ENCODE measurements at places on chromosomes 7 and 10.

DNA sequence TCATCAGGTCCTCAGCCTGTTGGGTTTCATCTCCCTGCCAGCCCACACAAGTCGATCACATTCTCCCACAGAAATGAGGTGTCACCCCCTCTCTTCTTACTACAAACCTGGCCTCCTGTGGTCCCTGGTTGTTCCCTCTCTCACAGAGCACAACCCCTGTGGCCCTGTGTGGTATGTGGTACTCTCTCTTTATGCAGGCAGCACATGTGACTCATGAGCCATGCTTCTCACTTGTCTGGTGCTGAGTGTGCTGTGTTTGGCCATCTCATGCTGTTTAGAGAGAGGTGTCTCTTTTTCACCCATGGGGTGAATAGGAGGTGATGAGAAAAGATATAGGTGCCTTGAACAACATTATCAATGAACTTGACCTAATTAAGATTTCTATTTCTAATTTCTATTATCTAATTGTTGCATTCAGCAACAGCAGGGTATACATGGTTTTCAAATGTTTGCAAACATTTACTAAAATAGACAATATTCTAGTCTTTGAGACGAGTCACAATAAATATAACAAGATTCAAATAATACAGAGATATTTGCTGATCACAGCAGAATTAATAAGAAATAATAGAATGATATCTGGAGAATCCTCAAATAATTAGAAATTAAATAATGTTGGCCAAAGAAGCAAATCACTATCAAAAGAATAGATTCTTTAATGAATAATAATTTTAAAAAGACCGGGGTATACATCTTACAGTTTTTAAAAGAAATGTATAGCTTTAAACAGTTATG lies 633.8 kb upstream of the IGFBP3 start:
- DNase-seq, result no peak

- no peak for DNase-seq
Measured at GRCh38 chr10:48657416-48657815, 27.3 kb upstream of the WDFY4 start.

GRCh38 chr7:86745013-86745745 lies 101.5 kb downstream of the GRM3 start:
- no peak for DNase-seq

DNA sequence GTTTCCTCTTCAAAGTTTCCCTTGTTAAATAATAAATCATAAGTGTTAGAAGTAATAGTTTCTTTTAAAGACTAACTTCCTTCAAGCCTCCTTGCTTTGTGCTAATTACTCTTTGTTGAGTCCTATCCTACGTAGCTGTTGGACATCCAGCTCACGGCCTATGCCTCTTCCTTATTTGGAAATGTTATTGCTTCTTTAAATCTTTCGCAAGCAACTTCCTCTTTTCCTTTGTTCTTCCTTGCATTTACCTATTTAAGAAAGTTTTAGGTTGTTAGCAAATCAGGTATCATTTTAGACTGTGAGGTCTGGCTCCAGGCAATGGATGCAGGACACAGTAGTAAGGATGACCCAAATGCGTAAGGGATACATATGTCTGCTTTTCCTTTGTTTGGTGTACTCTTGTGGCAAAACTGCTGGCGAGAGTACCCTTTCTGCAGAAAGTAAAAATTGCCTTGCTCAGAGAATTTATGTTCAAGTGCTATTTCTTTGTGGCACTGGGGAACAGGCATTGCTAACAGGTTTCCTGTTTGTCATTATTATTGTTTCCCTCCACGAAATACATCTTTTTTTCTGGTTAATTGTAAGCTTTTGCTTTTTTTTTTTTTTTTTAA lies 110.5 kb downstream of the DYNC2I1 start:
- DNase-seq, result no peak

GRCh38 chr7:50793947-50794570 lies 11.4 kb upstream of the GRB10 start:
- DNase-seq, result no peak

- no peak for DNase-seq
Measured at GRCh38 chr7:84462259-84462658, 267.7 kb upstream of the SEMA3A start.

GRCh38 chr10:106741006-106741530 lies 423.4 kb downstream of the SORCS1 start:
- no peak for DNase-seq

DNA sequence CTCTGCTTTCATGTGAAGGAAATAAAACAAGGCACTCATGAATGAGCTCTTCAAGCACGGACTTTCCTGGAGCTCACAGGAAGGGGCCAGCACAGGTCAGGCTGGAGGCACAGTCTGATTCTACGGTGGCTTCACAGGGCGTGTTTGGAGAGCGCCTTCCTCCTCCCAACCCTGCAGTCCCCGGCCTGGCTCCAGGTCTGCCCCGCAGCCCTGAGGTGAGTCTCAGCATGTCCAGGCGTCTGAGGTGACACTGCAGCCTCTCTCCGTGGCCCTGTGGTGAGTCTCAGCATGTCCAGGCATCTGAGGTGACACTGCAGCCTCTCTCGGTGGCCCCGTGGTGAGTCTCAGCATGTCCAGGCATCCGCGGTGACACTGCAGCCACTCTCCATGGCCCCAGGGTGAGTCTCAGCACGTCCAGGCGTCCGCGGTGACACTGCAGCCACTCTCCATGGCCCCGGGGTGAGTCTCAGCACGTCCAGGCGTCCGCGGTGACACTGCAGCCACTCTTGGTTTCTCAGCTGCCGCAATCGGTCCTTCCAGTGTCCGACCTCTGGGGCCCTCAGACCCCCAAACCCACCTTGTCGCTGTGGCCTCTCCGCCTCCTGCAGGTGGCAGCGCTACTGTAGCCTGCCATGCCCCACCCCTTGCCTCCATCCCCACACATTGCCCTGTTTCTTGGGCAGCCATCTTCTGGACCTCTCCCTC lies 381.7 kb downstream of the DNAJB6 start:
- DNase-seq, result no peak

GRCh38 chr10:52004342-52004949 lies 305.1 kb upstream of the CSTF2T start:
- no peak for DNase-seq
